Aorta (tissue), 5 donors: ENCODE measurements at places on chromosomes 2 and 18.
A peak's percentile ranks its signal among the peaks of the same experiment; 100 is the strongest.

GRCh38 chr2:55025627-55026026 lies 24.6 kb downstream of the RTN4 start:
- DNase-seq: no peak

GRCh38 chr18:1797235-1797634 lies 774.1 kb downstream of the METTL4 start:
- no peak for DNase-seq

- DNase-seq: no peak
Observed at GRCh38 chr2:127649100-127649611, 3.2 kb downstream of the GPR17 start.

- DNase-seq: no peak
Observed at GRCh38 chr18:47870605-47871004, 59.9 kb downstream of the SMAD2 start.

- peak; percentile 81 for DNase-seq
Observed at GRCh38 chr2:96549967-96550786, 13.6 kb downstream of the ARID5A start.

DNA sequence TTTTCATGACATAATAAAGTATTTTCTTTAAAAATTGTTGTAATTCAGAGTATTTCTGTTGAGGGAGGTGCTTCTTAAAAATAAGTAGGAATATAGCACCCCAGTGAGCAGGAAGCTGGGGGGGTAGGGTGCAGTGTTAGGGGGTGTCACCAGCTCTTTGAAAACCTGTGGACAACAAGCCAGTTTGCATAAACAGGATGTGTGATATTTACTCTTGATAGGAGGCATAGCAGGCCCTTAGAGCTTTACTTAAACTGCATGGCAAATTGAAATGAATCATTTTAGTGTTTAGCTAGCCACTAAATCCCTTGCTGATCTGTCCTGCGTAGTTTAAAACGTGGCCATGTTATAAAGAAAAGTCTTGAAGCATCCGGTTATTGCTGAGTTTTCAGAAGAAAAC lies 8.4 kb downstream of the TGIF1 start:
- no peak for DNase-seq

GRCh38 chr2:193253014-193253530 lies 1058.3 kb upstream of the TMEFF2 start:
- DNase-seq: no peak
